ENCODE measurements at places on chromosomes 16 and 17.

DNA sequence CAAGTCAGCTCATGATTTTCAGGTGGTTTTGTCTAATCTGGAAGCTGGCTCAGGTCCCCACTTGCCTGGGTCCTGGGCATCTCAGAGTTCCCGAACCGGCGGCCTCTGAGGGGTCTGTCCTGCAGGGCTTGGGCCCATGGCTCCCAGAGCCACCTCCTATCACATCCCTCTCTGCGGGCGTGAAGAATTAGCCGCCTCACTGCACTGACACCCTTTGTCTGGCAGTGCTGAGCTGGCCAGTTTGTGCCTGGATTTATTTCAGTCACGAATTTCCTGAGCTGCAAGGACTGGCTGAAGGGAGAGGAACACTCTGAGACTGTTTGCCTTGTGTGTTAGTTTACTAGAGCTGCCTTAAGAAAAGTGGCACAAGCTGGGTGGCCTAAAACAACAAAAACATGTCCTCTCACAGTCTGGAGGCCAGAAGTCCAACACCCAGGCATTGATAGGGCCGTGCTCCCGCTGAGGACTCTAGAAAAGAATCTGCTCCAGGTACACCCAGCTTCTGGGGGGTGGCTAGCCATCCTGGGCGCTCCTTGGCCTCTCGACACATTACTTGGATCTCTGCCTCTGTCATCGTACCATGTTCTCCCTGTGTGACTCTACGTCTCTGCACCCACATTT, 217.5 kb upstream of the DYNLRB2 start:
- DNase-seq: no peak

DNA sequence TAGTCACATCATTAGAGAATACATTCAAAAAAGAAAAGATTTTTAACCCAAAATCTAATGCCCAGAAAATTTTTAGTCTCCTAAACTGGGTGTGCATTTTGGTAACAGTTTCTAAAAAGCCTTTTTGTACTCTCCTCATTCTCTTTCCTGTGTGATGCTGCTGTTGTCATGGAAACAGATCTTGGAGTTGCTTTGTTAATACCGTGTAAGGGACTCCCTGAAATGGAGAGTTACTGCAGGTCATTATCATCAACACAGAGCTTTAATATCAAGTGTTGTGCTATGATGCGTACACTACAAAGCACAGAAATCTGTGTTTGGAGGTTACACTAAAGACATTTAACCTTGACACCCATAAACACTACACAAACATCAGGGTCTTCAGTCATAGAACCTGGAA, 216.3 kb downstream of the PRKCA start:
- DNase-seq: no peak

GRCh38 chr16:14015948-14016347, 55.2 kb upstream of the MRTFB start:
- no peak for DNase-seq

GRCh38 chr16:11682655-11683096, 14.4 kb downstream of the SNN start:
- no peak for DNase-seq

GRCh38 chr17:73098919-73099318, 6.4 kb upstream of the SLC39A11 start:
- DNase-seq: no peak

DNA sequence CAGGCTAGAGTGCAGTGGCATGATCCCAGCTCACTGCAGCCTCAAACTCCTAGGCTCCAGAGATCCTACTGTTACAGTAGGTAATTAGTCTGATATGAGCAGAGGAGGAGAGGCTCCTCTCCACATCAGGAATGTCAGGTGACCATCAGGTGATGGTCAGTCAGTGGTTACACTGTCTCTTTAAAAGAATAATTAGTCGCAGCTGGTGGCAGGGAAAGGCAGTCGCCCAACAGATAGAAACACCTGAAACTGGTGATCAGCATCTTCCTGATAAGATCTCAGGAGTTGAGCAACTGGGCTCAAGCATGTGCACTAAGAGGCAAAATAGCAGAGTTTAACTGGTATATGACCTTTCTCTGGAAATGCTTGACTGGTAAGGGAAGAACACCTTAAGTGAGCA, 21.5 kb upstream of the ABCA5 start:
- no peak for DNase-seq

- DNase-seq: no peak
Observed at GRCh38 chr16:30115238-30115637, 1.9 kb upstream of the GDPD3 start.

DNA sequence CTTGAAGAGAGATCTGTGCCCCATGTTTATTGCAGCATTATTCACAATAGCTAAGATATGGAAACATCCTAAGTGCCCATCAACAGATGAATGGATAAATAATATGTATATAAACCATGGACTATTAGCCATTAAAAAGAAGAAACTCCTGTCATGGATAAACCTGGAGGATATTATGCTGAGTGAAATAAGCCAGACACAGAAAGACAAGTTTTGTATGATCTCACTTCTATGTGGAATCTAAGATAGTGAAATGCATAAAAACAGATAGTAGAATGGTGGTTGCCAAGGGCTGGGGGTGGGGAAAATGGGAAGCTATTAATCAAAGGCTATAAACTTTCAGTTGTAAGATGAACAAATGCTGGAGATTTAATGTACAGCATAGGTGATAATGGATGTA, 19.9 kb upstream of the HEATR6 start:
- no peak for DNase-seq

GRCh38 chr16:86108062-86108461, 209.1 kb downstream of the IRF8 start:
- no peak for DNase-seq

All from NT2/D1 (cell line).